ENCODE measurements at places on chromosomes 11 and 22.

DNA sequence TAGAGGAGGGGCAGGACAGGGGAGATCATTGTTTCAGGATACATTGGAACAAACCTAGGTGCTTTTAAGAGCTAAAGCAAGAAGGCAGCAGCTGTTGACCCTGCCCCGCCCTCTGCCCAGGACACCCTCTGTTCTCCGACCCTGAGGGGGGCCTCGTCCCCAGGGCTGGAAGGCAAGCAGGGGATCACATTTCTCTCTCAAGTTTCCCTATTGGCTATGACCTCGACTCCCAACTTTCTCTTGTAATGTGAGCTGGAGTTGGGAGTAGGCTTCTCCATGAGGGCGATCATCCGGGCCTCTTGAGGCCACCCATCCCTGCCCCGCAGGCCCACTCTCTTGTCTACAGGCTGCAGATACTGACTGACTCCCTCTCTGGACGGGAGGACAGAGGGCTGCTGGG, 37.7 kb downstream of the DSCAML1 start:
- no peak for DNase-seq

DNA sequence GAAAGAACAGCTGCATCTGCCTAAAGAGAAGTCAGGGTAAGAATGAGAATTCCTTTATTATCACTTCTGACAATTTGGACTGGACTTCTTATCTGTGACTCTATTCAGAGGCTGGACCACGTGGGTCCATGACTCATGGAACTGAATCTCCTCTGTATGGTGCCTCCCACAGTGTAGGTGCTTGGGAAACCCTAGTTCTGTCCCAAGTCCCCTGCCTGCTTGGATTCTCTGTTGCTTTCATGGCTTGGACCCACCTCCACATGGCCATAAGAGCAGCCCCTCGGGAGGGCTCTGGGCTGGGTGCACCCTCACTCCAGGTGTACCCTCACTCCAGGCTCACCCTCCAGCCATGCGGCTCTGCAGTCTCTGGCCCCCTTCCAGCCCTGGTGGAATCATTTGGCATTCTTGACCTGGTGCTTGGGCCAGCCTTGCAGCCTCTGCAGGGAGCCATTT, 153.4 kb downstream of the CACNA1I start:
- no peak for DNase-seq

DNA sequence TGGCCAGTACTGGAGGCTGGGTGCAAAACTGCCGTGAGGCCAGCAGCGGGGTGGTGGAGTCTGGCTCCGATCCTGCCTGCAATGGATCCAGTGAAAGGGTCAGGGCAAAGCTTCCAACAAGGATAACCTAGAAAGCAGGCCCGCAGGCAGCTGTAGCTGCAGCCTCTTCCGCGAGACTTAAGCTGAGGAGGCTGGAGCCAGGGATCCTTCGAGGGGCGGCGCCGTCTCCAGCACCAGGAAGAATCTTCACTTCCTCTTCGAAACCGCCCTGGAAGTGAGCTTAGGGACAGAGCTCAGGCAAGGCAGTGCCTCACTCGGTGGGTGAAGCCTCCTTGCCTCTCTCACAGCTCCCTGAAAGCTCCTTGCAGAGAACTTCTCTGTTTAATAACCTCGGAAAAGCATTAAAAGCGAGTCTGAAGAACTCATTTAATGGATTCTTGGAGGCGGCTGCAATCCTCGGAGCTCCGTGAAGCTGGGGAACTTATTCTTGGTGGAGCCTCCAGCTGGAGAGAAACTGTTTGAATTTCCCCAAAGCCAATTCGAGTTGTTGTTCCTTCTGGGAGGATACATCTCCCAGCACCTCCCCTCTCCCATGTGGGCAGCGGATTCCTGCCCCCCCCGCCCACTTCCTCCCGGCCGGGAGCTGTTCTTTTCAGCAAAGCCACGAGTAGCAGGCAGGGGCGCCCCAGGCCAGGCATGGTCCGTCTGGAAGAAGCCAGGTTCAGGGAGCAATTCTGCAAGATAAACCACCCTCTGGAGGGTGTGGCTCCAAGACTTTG, 169.9 kb downstream of the CTTN start:
- no peak for DNase-seq

DNA sequence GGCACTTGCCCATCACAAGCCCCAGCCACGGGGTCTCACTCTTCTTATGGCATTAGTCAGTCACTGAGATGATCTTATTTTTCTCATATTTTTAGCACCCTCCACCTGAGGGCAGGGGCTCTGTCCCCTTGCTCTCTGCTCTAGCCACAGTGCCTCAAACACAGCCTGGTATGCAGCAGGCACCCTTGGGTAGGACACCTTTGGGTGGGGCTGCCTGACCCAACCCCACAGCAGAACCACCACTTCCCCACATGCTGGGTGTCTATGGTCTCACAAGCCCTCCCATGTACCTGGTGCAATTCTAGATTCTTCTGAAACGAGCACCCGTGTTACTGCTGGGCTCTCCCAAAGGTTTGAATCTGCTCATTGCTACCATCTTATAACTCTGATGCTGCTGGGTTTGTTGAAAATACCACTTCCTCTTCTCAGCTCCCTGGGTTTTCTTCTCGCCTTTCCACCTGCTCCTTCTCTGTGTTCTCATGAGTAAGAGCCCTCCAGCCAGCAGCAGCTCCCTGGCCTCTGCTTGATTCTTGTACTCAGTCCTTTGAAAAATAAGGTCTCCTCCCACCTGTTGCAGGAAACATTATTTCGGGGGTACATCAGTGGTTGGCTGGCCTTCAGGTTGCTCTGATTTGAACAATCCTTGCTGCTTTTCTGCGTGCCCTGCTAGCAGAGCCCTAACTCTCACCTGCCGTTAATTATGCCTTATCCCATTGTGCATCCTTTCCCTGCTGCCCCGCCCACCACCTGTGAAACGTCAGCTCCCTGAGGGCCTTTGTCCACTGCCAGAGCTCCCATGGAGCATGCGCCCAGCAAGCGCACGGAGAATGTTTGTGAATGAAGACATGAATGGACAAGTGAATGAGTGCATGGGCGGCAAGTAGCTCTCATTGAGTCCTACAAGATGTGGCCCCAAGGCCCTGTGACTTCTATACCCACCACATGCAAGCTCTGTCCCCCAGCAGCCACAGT, 1181.6 kb downstream of the TBC1D22A start:
- DNase-seq = no peak
